ENCODE measurements at places on chromosomes 16 and 17.

DNA sequence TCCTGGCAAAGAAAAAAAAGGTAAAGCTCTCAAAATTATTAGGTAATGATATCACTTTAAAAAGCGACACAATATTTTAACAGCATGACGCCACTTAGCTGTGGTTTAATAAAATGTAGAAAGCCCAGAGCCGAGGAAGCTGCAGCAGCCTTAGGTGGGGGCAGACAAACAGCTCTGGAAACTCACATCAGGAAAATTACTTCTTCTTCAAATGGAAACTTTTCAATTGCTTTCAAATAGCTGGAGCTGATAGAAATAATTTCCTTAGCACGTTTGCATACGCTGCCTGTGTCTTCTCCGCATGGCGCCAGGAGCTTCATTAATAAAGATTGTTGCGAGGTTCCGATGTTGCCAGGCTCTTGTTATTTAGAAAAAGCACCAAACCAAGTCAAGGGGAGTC lies 835.3 kb upstream of the EEF2KMT start:
- no peak for DNase-seq

GRCh38 chr16:31077592-31078396 lies 3.6 kb downstream of the ZNF646 start:
- DNase-seq, result no peak

- DNase-seq, result peak; percentile 33
Measured at GRCh38 chr17:42287977-42288802, at the start of gene STAT5A. Gene STAT5A (plus strand): TSS chr17:42288498. CDS start chr17:42289412, 914 bp downstream.

- DNase-seq, result no peak
Measured at GRCh38 chr17:18280766-18281371, 20.4 kb downstream of the MIEF2 start.

DNA sequence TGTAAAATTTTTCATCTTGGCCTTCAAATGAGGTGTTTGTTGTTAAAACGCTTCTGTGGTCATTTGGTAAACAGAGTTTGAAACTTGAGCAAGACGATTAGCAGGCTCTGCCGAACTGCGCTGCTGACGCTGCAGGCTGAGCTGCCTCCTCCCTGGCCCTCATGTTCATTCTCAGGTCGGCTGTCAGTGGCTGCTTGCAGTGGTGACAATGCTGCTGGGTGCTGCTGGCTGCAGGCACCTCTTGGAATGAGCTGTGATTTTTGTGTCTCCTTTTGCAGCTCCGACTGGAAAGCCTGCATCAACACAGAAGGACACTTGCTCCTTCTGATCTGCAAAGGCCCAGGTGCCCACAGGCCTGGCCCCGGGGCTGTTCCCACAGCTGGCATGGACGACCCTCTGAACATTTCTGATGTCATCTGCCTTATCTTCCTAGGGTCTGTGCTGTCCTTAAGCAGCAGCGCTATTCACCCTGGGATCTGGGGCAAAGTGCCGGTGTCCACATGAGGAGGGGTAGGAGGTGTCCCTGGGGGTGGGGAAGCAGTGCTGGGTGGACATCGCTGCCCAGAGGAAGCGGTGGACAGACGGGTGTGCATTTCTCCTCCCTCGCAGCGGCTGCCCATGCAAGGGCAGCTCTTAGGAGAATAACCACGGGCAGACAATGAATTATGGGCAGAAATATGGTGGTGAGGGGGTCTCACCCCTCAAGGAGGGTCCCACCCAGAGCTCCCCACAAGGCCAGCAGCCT lies 23.1 kb upstream of the OSGIN1 start:
- no peak for DNase-seq

DNA sequence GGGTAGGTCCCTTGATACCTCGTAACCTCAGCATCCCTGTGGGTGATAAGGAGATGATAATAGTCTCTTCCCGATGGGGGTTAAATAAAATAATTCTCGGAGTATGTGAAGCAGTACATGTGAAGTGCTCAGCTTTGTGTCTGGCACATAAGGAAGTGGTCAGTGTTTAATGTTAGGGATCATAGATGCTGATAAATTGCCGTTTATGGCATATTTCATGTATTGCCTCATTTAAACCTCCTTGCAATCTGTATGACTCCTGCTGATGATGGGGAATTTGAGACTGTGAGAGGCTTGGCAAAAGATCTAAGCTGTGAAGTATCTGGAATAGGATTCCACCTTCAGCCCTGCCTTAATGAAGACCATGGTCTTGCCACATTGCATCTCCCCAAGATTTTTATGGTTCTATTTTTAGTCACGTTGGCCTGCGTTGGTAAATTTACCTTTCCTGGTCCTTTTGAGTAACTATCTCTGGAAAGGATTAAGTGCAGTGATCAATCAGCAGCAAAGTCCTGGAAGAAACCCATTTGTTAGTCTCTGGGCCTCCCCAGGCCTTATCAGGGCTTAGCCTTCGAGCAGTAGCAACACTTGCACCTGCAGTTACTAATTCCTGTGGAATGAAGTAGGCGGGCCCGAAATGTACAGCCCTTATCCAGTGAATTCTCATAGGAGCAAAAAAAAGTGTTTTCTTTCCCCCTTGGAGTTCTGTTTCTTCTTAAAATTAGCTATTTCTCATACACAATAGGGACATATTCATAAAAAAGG lies 144.9 kb downstream of the WWOX start:
- no peak for DNase-seq

DNA sequence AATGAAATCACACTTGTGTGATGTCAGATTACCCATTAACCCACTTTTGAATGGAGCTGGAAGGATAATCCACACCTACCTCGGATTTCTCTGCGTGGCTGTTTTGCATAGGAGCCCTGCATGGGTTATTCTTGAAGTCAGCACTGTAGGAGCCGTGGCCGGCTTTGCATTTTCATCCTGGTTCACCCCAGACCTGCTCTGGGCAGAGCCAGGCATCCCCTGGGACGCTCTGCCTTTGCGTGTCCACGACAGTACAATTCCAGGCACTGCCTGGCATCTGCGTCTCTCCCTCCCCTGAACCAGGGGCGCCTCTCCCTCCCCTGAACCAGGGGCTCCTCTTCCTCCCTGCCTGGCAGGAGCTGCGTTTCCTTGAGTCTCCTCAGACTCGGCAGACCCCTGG lies 29.7 kb upstream of the ZNF750 start:
- no peak for DNase-seq

DNA sequence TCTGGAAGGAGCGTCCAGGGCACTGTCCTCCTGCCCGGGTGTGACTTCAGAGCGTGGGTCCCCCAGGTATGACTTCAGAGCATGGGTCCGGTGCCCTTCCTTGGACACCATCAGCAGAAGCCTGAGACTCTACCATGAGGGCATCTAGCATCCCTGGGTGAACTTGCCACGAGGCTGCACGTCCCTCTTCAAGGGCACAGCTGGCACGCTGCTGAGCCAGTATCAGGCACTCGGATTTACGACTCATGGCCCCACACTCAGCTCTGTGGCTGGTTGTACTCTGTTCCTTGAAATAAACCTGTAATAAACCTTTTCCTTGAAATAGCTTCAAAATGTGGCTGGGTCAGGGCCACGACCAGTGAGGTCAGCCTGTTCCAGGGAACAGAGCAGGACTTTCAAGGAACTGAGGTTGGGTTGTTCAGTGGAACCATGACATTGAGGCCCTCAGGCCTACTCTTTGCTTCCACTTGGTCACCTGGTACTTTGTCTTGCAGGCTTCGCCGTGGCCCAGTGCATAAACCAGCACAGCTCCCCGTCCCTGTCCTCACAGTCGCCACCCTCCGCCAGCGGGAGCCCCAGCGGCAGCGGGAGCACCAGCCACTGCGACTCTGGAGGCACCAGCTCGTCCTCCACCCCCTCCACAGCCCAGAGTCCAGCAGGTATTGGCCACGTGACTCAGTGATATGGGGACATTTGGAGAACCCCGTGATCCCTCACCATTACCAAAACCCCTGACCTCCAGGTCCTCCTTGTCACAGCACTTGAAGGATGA lies 89.9 kb downstream of the SOCS1 start:
- no peak for DNase-seq

DNA sequence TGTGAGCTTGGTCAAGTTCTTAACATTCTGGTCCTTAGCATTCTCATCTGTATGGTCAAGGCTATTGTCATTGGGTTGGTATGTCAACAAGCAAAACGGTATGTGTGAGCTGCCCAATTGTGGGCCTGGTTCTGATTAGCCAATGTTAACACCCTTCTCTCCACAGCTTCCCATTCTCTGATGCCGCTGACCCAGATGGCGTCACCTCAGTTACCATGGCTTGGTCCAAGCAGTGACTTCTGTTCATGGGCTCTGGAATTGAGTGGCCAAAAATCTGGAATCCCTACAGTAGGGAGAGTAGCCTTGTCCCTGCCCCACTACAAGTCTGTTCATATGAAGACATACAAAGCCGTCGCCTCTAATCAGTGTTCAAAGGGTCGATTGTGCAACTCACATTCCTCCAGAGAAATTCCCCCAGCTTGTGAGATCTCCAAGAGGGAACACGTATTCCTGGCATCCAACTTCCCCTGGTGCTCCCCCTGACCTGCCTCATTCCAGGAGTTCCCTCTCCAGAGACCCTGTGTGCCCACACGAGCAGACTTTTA lies 15.8 kb downstream of the TMEM98 start:
- DNase-seq, result no peak

DNA sequence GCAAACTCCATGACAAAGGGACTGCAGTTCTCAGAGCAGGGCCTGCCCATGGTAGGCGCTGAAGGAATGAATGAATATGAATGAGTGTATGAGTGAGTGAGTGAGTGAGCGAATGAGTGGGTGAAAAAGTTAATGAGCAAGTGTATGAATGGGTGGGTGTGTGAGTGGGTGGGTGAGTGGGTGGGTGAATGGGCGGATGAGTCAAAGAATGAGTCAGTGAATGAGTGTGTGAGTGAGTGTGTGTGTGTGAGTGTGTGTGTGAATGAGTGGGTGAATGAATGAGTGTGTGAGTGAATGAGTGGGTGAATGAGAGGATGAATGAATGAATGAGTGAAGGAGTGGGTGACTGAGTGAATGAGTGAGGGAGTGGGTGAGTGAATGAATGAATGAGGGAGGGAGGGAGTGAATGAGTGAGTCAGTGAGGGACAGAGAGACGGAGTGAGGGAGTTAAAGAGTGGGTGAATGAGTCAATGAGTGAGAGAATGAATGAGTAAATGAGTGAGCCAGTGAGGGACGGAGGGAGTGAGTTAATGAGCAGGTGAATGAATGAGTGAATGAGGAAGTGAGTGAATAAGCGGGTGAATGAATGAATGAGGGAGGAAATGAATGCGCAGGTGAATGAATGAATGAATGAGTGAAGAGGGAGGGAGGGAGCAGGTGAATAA lies 11.1 kb upstream of the CHMP6 start:
- no peak for DNase-seq

DNA sequence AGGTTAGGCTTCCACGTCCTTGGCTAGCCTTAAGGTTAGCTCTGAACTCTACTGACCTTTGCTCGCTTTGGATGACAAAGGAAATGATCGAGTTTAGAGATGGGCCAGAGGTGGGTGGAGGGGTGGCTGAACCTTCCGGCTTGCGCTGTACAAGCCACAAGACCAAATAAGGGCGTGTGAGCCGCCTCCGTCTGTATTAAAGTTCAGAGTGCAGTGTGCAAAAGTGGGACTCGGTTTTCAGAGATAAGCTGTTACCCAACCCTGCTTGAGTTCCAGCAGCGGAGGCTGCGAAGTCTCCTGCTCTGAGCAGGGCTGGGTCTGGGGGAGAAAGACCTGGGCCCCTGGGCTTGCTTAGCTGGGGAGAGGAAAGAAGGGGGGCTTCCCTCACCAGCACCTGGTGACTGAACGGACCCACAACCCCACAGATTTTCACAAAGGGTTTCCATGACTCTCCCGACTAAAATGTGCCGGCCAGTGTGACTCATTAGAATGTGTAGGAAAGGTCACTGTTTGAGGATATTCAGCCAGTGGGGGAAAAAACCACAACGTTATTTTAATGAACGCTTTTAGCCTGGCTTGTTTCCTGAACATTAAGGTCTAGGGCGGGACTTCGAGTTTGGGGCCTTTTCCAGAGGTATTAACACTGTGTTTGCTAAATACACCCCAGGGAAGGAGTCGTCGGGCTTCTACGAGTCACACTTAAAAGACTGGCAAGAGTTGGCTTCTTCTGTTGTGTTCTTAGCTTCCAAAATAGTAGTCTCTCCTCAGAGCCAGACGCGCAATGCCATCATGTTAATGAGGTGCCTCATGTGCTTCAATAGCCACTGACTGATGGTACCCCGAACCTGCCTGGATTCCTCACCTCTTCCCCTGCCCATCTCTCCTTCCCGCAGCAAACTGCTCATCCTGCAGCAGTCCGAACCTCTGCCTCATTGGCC lies 67.0 kb downstream of the CENPV start:
- DNase-seq, result peak; percentile 37

DNA sequence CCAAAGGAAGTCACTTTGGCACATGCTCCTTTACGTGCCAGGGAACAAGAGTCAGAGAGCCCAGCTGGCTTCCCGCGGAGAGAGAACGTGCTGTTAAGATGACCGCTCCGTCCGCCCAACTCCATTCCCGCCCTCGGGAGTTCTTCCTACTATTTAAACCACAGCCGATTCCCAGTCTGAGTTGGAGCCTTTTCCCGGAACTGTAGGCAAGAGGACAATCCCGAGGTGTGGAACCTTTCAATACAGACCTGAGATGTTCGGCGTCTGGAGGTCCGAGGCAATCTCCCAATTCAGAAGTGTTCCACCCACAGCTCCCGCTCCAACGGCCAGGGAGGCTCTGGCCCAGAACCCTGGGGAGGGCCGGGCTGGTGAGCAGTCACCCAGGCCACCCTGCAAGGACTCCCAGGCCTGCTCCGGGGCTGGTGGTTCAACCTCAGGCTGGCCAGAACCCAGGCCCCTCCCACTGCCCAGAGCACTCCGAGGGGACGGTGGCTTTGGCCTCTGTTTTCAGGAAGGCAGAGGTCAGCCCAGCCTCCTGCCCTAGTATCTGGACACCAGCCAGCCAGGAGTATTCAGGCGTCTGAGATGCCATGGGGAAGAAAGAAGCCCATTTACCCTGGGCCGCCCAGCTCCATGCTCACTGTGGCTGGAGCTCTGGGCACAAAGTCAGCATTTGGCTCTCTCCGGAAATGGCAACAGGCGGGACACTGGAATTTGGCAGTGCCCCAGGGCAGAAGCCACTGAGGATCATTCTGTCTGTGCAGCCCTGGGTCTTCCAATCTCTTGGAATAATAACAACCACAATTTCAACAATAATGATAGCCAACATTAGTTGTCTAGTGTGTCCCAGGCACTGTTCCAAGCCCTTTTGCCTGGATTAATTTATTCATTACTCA lies 21.4 kb downstream of the EMP2 start:
- no peak for DNase-seq

DNA sequence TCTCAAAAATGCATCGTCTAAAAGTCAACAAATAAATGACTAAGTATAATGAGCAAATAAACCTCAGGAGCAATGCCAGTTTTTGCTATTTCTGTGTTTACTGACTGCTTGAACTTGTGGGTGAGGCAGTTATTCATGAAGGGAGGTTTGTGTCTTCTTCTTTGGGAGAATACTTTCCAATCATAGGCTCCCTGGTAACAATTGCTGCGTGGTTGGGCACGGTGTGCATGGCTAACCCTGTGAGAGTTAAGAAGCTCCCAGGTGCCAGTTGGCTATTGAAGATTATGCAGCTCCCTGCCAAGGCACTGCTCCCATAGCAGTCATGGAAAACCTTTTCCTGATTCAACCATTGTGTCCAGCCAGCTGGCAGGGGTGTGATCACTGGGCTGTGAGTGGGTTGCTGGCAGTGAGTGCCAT lies 775.9 kb upstream of the GOT2 start:
- no peak for DNase-seq

GRCh38 chr17:75010683-75011400 lies 1.6 kb upstream of the MRPL58 start:
- DNase-seq, result no peak
